Stimulated activated CD4-positive, alpha-beta T cell treated with anti-CD3 and anti-CD28 coated beads, TNF-alpha, amount 100 ng/mL, for 48 hours (primary cell): ENCODE measurements at places on chromosomes 4 and X.

GRCh38 chr4:65515646-65516045, 154.6 kb downstream of the EPHA5 start:
- no peak for DNase-seq

DNA sequence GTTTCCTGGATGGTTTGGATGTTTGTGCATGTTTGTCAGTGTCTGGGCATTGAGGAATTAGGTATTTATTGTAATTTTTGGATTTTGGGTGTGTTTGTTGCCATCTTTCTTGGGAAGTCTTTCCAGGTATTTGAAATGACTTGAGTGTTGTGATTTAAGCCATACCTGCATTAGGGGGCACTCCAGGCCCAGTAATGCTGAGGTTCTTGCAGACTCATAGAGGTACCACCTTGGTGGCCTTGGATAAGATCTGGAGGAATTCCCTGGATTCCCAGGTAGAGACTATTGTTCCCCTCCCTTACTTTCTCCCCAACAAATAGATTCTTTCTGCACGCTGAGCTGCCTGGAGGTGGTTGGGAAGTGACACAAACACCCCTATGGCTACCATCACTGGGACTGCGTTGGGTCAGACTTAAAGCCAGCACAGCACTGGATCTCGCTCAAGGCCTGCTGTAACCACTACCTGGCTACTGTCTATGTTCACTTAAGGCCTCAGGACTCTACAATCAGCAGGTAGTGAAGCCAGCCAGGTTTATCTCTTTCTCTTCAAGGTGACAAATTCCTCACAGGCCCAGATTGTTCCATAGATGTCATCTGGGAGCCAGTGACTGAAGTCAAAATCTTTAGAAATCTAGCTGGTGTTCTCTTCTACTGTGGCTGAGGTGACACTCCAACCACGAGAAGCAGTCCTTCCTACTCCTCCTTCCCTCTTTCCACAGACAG, 643.6 kb downstream of the PDHA2 start:
- DNase-seq = no peak

DNA sequence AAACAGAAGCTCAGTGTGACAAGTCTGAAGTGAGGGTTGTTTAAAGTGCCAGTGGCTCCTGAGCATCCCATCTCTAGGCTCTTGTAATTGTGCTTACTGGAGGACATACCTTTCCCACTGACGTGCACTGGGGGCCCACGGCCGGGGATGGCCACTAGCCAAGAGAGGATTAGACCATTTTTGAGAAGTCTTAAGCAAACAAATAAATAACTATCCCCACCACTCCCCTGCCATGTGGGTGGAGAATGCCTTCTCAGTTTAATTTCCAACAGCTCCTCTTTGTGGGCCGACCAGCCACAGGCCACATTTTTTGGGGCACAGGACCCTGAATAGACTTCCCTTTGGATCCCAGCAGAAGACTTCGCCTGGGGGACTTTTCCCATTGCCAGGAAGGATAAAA, 125.0 kb upstream of the MSX1 start:
- DNase-seq = no peak

DNA sequence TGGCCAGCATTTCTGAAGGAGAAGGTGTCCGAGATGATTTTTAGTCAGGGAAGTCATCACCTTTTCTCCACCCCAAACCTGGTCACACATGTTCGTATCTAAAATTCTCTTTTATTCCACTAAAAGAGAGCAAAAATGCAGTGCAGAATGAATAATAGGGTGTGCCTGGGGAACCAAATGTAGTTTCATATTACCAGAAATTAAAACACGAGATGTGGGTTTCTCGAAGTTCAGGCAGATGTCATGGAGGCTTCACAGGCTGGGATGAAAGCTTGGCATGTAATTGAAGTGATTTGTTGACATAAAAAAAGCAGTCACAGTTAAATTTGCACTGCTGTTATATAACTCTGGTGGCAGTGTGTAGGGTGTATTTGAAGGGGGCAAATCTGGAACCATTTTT, 165.5 kb upstream of the PDE5A start:
- DNase-seq = no peak

DNA sequence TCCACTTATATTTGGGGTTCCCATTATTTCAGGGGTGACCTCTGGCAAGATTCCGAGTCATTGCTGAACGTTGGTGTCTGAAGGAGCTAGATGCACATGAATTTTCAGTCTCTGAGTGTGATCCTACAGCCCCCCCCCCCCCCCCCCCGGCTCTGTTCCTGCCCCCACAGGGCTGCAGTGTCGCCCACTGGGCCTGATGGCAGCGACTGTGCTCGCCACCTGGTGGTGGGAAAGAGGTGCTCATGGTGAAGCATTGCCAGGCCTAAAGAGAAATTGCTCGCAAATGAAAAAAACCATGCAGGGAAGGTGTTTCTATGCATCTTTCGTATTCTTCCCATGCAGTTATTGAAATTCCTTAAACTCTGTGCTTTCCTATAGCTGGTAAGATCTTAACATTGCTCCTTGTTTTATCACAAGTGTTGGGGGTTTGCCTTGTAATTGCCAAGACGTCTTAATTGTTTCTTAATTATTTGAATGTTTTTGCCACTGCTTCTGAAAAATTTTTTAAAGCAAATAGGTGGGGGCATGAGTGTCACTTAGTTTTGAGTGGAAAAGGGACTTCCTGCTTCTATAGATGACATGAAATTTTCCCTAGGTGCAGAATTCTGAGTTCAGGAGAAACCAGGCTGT, 63.2 kb downstream of the CLDN22 start:
- DNase-seq = peak; percentile 16

DNA sequence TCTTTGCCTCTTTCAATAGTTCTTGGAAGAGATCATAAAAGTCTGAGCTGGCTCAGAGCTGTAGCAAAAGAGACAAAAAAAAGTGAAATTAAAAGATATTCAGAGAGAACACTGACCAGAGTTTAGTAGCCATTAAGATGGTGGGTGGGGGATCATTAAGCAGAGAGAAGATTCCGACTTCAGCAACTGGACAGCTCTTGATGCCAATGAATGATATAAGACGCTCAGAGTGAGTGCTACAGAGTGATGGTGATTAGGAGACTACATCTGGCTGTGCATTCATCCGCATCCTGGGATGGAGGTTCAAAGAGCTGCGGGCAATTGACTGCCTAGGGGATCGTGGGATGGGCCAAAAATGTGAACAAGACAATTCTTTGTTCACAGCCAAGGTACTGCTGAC, 178.5 kb downstream of the PACRGL start:
- no peak for DNase-seq

- no peak for DNase-seq
These were observed 2.7 kb downstream of the RASL11B start for GRCh38 chr4:52864793-52865192.

DNA sequence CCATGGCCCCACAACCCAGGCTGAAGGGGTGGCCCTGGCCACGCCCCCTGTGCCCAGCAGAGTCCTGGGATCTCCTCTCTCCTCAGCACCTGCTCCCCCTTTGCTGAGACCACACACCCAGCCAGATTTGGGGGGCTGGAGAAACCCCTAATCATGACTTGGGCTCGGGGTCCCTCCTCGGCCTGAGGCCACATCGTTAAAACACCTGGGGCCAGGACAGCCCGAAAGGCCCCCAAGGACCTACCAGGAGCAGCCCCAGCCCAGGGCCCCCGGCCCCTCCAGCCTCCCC, 116.7 kb downstream of the FAM53A start:
- DNase-seq = no peak

- no peak for DNase-seq
These were observed 37.9 kb downstream of the RBBP7 start for GRCh38 chrX:16832301-16832700.

- DNase-seq = no peak
These were observed 13.4 kb upstream of the RNF175 start for GRCh38 chr4:153773236-153773690.

DNA sequence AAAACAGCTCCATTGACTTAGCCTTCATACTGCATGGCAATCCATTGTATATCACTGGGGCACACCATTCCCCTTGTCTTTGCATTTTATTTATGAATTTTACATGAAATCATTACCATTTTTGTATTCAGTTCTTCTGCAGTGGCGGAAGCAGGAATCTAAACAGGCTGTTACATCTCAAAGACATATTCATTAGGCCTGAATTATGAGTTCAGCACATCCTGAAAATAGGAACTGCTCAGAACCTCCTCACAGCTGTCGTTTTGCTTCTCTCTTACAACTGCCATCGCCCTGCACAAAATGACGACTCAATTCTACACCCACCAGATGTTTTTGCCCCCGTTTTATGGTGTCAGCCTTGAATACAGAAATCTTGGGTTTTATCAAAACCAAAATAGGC, 474.4 kb upstream of the MAGEB18 start:
- no peak for DNase-seq
